ENCODE measurements at places on chromosomes 6 and 20.
A peak's percentile ranks its signal among the peaks of the same experiment; 100 is the strongest.

DNA sequence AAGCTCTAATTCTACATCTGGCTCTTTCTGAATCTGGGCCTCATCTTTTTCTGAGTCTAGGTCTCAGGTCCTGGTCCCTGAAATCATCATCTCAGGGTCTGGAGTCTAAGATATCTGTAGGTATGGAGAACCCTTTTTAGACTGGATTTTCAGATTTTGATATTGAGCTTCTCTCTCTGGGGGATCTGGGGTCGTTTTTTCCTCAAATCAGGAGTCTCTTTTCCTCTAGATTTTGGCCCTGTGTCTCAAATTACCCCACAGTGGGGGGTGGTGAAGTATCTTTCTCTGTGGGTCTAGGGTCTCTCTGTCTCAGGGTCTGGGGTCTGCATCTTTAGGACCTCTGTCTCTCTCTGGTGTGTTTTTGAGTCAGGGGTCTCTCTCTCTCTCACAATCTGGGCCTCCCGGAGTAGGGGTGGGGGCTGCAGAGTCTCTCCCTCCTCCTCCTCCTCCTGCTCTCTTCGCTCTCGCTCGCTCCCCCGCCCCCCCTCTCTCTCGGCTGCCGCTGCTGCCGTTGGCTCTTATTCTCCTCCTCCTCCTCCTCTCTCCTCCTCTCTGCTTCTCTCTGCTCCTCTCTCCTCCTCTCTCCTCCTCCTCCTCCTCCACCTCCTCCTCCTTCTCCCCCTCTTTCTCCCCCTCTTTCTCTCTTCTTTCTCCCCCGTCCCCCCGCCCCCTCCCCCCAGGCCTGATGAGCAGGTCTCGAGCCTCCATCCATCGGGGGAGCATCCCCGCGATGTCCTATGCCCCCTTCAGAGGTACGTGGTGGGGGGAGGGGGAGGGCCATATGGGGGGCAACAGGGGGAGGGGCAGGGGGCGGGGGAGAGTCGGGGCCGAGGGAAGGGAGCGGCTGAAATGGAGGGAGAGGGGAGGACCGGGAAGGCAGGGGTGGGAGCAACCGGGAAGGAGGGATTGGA, at the start of gene SYNGAP1:
SYNGAP1 (plus strand) TSS at position 486 of the 911 bp plus-strand sequence; CDS start at position 686, 200 bp downstream.
- peak; percentile 83 for DNase-seq

- no peak for DNase-seq
Observed at GRCh38 chr6:169271877-169272216, 18.2 kb upstream of the THBS2 start.

GRCh38 chr6:149293244-149293643, 24.3 kb upstream of the TAB2 start:
- DNase-seq, result no peak

- no peak for DNase-seq
Observed at GRCh38 chr20:20741087-20742045, 28.9 kb upstream of the RALGAPA2 start.

- no peak for DNase-seq
Observed at GRCh38 chr20:25459111-25459830, 51.8 kb downstream of the GINS1 start.
